ENCODE measurements at places on chromosomes 11 and 22.
A peak's percentile ranks its signal among the peaks of the same experiment; 100 is the strongest.

DNA sequence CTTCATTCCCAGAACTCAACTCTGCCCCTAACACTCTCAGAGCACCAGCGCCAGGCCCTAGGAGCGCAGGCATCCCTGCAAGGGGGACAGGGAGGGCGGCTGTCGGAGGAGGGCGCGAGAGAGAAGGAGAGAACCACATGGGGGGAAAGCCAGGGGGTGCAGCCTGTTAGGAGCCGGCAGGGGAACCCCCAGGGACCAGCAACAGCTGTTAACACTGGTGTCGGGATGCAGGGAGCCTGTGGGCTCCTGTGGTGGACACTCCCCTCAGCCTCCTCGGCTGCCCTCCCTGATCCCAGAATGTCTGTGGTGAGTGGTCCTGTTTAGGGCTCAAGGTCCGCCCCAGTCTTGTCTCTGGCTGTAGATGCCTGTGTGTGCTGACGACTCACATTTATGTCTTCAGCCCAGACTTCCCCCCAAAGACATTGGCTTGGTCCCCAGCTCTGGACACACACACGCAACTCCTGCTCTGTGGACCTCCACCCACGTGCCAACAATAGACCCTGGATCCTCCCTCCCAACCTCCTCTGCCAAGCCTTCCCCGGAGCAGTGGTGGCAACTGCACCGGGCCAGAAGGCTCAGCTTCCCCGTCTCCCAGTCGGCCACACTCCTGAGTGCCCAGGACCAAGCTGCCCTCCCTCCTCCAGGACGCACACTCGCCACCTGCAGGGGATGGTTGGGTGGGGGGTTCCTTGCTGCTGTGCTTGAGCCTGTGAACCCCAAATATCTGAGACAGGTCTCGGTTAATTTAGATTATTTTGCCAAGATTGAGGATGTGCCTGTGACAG lies 817 bp upstream of the IFITM5 start:
- no peak for DNase-seq

- no peak for DNase-seq
Measured at GRCh38 chr11:33830903-33831648, 56.8 kb upstream of the FBXO3 start.

DNA sequence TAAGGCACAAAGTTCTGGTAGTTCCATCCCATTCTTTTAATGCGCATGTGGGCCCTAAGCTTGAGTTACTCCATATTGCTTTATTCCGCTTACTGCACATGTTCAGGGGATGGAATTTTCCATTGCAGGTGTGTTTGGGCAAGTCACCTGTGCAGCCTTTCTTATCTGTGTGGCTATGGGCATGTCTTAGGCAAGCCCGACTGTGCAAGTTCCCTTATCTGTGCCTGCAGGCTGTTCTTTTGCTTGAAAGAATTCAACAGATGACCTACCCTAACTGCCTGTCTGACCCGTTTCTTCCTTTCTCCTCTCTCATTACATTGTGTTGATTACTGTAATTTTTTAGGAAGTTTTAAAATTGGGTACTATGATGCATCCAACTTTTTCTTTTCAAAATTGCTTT lies 363.6 kb downstream of the TTC28 start:
- no peak for DNase-seq

- no peak for DNase-seq
Measured at GRCh38 chr22:47678048-47678447, 915.6 kb downstream of the TBC1D22A start.

DNA sequence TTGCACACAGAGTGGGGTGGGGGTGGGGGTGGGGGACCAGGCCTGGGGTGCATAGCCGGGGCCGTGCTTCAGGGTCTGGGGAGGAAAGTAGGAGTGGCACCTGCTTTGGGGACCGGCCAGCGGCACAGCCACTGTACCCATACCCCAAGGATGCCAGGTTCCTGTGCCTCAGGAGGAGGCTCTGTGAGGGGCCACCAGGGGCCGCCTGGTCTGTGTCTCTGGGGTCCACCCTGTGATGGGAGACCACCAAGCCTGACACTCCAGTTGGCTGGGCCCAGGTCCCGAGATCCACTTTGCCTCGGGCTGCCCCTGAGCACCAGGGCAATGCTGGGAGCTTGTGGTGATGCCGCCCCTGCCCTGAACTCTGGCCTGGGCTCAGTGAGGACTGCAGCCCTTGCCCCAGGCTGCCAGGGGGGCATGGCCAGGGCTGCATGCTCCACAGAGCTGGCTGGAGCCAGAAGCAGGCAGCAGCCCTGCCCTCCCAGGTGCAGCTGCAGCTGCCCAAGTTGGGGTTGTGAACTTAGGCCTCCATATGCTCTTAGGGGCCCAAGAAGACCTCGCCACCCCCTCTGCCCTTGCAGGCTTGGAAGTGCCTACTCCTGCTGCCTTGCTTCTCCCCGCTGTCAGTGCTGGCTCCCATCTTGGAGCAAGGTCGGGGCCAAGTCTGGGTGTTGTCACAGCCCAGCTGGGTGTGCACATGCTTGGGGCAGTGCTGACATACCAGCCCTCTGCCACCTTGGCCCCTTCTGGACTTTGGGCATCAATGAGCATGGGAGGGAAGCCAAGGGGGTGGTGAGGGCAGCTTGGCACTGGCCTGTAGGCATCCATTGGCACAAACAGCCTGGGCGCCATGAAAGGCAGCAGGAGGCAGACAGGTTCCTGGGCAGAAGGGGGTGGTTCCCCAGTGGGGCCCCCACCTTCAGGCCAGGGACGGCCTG lies 123.3 kb upstream of the THY1 start:
- no peak for DNase-seq

- DNase-seq: no peak
Measured at GRCh38 chr22:32680277-32680676, 121.2 kb upstream of the TIMP3 start.

DNA sequence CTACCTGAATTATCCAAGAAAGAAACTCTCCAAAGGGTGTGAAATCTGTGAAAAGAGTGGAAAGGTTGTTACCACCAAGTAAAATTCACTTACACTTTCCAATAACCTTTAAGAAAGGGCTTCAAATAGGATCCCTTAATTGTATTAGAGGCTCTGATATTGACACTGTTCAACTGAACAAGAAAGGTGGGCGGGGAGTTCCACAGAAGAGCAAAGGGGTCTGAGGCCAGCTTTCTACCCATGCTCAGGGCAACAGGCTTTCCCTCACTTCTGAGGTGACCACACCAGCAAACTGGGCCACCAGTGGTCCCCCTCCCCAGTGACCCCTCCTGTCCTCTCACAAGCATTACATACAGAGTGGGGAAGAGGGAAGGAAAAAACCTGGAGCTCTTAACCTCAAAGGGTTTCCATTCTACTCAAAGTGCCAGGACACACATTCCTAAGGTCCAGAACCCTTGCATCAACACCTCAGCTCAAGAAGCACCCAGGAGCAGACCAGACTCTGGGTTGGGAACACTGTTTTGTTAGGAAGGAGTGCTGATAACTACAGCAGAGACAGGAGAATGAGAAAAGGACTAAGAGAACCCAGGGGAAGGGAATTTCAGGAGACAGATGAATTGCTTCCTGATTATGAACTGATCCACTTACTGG lies 71.6 kb upstream of the AKIP1 start:
- DNase-seq: no peak

DNA sequence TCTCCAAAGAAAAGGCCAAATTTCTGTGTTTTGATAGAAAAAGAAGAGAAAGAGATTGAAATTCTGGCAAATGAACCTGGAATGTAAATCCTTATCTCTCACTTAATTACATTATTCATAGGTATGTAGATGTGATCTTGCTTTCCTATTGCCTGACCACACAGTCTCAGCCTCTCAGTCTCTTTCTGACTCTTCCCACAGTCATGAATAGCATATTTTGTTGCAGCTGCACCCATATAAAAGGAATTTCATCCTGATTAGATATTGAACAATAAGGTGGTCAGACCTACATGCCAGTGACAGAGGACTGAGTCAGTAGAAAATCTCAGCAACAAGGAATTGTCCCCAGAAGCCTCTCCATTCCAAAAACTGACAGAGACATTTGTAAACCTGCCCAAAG lies 62.9 kb upstream of the LRRC4C start:
- no peak for DNase-seq

DNA sequence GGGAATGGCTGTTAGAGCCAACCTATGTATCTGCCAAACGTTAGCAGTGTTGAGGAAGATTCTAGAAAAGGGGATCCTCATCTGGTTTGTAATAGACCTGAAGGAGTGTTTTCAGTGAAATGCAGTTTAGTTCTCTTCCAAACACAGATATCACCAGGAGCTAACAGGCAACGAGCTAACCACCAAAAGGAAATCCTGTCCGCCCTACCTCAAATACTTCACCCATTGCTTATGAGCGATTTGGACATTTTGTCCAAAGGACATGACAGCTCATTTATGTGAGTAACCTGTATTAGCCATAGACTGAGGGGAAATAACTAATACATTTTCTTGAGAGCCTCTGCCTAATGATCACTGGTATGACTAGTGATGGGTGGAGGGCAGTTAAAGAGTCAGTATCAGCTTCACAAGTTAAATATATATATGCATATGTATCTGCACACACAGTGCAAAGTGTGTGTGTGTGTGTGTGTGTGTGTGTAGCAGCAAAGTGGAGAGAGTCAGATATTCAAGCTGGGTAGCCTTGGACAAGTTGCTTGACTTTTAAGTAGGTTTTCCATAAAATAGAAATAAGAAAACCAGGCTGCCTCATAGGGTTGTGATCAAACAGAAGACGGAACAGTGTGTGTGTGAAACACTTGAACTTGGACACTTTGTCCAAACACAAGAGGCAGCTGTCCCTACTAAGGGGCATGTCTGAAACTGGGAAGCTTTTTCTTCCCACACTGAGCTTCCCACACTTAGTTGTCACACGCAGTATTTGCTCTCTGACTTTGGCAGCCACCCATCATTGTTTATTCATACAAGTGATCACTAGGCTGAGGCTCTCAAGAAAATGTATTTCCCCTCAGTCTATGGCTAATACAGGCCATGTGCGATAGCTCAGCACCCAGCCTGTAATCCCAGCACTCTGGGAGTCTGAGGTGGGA lies 940 bp upstream of the C11orf91 start:
- DNase-seq: peak; percentile 59

DNA sequence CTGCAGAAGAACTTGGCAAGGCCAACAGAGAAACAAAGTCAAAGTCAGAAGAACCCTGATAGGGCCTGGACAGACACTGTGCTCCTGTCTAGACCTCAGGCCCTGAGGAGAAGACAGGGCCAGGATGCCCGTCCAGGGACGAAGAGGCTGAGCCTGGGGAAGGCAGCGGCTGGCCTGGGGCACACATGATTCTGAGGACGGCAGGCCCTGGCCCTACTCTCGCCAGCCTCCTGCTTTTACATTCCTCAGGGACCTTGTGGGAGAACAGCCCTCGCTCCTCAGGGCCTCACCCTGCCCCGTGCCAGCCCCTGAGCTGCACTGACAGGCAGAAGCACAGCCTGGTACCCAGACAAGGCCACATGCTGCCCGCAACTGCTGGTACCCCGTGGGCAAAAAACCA lies 43.6 kb upstream of the TTLL12 start:
- DNase-seq: no peak

DNA sequence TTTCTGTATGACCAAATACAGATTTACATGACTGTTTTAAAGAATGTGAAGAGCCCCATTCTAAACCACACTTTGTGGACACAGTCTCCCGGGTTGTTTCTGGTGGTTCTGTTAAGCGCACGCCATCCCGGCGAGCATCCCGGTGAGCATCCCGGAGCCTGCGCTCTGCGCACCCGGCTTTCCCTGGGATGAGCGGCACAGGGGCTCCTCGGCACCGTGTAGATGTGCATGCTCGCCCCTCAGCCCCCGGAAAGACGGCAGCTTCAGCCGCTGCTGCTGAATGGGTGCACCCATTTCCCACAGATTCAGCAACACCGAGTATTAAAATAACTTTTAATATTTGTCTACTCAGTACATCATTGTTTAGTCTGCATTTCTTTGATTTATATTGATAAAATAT lies 36.0 kb downstream of the GLB1L2 start:
- DNase-seq: no peak

- DNase-seq: no peak
Measured at GRCh38 chr11:1149545-1149944, 8.2 kb upstream of the MUC5AC start.

DNA sequence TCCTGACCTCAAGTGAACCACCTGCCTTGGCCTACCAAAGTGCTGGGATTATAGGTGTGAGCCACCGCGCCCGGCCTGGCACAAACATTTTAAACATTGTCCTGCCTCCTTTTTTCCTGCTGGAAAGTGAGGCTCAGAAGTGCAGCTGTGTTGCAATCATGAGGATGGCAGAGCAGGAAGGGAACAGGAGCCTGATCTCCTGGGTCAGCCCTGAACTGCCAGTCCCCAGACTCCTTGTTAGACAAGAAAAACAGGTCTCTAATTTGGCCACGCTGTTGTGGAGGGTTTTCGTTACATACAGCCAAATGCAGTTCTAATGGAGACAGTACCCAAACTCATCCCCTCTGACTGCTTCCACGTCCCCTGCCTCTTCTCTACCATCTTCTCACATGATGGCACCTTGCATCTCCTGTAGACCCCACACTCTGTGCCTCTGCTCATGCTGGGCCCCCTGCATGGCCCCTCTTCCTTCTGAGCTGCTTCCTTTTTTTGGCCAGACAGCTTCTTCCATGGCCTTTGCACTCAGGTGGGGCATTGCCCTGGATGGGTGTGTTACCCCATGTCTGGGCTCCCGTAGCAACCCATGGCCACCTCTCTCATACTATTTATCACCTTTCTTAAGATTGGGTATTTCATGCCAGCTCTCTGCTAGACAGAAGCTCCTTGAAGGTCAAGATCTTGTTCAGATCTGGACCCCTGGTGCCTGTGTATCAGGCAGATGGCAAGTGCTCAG lies 227.1 kb downstream of the CEP164 start:
- DNase-seq: no peak

DNA sequence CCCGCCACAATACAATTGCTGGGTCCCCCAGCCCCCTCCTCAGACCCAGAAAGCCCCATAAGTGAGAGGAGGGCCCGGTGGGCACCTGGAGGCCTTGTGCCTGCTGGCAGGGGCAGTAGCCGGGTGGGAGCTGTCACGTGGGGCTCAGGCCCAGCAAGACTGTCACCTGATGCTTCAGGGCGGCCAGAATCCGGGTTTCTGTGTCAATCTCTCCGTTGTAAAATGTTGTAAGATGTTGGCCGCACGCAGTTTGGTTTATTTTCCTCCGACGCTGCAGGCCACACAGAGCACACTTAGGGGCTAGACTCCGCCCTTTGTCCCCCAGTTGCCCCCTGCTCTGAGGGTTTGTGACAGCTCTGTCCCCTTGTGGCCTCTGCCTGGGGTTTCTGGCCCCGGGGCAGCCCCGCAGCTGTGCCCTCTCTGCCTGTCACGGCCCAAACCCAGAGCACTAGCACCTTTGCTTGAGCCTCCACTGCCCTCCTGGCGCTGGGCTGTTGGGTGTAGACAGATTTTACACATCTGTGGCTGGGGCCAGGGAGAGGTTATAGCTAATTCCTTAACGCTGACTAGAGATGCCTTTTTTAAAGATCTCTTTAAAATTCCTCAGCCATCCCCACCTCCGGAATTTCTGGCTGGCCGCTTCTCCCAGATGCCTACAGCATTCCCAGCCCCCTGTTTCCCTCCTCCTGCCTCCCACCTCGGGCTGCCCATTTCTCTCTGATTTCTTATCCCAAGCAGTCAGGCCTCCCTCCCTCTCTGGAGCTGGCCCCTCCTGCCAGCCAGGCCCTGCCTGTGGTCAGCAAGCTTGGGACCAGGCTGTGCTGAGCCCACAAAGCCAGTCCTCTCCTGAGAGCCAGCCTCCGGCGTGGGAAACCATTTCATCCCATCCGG lies 3.2 kb upstream of the PRR5 start:
- DNase-seq: no peak
